Stimulated activated CD8-positive, alpha-beta memory T cell treated with anti-CD3 and anti-CD28 coated beads, Interleukin-15, amount 100 ng/mL, for 48 hours (primary cell): ENCODE measurements at places on chromosomes 4 and X.

GRCh38 chr4:40196724-40197281 is at the start of gene RHOH:
Gene RHOH, plus strand, starts transcription at chr4:40197031. Its CDS starts 46,356 bp downstream, at chr4:40243387.
- peak; percentile 68 for DNase-seq

DNA sequence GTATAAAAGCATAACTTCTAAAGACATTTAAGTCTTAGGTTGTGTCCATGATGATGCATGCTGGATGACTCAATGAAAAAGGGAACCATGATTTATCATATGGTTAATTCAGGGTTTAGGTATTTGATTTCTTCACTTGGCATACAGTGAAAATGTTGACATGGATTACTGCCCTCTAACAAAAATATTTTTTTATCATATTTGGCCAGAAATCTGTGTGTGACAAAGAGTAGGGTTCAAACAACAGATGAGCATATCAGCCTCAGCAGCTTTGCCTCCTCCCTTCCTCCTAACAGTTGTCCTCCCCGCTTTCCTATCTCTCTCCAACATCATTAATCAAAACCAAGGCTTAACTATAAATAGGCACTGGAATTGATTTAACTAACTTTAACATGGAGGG is 46.3 kb downstream of the ARHGAP6 start:
- DNase-seq: no peak

- no peak for DNase-seq
These were observed 15.1 kb downstream of the AWAT2 start for GRCh38 chrX:70034646-70035045.

- DNase-seq: no peak
These were observed 97.0 kb downstream of the CLDN22 start for GRCh38 chr4:183223053-183223452.

- no peak for DNase-seq
These were observed 125.1 kb downstream of the MAML3 start for GRCh38 chr4:140028676-140029517.

GRCh38 chr4:8009097-8009496 is 69.4 kb upstream of the AFAP1 start:
- DNase-seq: no peak
